ENCODE measurements at places on chromosomes 4 and X. TPM values are rescaled to one million over a fixed set of nuclear protein-coding genes. Genes with fewer than 3 reads are reported as not detected.
A peak's percentile ranks its signal among the peaks of the same experiment; 100 is the strongest.

DNA sequence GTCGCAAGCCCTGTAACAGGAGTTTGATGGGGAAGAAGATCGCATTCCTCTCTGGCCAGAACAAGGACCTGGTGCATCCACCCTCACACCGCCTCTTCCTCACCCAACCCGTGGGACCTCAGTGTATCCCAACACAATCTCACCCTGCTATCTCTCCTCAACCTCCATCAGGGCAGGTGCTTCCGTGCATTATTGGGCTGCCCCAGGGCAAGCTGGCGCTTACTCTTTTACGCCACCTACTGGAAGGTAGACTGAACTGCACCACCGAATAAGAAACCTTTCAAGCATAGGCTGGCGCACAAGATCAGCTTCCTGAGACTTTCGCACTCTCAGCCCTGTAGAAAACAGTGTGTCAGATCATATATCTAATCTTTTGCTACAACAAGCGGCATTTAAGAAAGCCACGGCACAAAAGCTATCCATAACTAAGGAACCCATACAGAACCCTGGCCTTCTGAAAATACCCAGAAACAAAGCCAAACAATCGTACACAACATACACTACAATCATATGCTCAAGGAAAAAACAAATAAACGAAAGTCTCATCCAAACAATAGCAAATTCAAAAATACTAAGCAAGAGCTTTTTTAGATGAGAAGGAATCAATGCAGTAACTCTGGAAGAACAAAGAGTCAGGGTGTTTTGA, 209.3 kb downstream of the UGT8 start:
- peak; percentile 58 for DNase-seq
- H3K4me3 ChIP-seq: no peak overlapping the region
- no peaks in the 10 kb centered on the region for H3K27me3 ChIP-seq
- no peaks in the 10 kb centered on the region for H3K36me3 ChIP-seq

GYG2 gene
- not detected for total RNA-seq

ASMT gene
- 0.66 TPM for total RNA-seq

- DNase-seq: no peak
- no peaks in the 10 kb centered on the region for H3K27me3 ChIP-seq
- no peak overlapping the region for H3K27ac ChIP-seq
- no peaks in the 10 kb centered on the region for H3K4me1 ChIP-seq
- no peaks in the 10 kb centered on the region for H3K36me3 ChIP-seq
- H3K4me3 ChIP-seq: no peak overlapping the region
Measured at GRCh38 chr4:133969202-133969848, 232.3 kb downstream of the PABPC4L start.

- peak overlapping the region; percentile 79 for H3K4me3 ChIP-seq
- H3K4me1 ChIP-seq: peaks cover 16% of the 10 kb centered on the region
- peak overlapping the region; percentile 85 for H3K27ac ChIP-seq
- no peaks in the 10 kb centered on the region for H3K27me3 ChIP-seq
- no peaks in the 10 kb centered on the region for H3K36me3 ChIP-seq
- peak; percentile 62 for DNase-seq
Measured at GRCh38 chrX:109732017-109732801, 848 bp downstream of the ACSL4 start.

PDGFC gene
- total RNA-seq: 0.10 TPM

DNA sequence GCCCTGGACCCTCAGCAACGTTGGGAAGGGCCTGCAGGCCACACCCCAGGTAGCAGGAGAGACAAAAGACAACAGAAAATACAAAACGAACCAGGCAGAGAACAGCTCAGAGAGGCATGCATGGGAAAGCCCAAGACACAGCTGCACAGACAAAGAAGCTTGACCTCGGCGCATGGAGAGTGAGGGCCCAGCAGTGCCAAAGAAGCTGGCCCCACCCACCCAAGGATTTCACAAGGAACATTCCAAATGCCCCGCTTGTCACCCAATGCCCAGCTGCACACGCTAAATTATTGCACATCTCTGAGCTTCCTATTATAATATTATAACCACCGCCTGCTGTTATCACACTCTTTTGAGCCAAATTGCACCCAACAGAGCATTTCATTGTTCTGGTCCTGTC, 147.7 kb upstream of the TBL1X start:
- no peaks in the 10 kb centered on the region for H3K36me3 ChIP-seq
- H3K27me3 ChIP-seq: no peaks in the 10 kb centered on the region
- DNase-seq: no peak

ANKRD50 gene
- total RNA-seq: 0.53 TPM

DNA sequence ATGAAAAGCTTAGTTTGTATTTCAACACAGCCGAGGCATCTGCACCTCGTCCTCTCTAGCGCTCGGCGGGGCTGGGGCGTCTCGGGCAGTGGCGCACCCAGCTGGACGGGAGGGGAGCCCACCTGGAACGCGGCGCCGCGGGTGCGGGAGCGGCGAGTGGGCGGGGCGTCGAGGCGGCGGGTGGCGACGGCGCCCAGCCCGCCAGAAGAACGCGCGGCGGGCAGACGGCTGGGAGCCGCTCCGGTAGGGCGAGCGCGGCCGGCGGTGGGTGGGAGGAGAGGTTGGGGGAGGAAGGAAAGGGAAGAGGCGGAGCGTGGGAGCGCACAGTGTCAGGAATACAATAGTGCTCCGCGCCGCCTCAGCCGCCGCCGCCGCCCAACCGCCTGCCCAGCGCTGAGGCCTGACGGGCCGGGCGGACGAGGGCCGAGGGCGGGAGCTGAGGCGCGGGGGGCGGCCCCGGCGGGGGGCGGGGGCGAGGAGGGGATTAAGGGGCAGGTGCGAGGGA, at the start of gene JADE3:
TSS of gene JADE3 (plus strand) at position 324 of the 505 bp plus-strand sequence. CDS start 72,474 bp downstream, outside the sequence.
- peaks cover 5% of the 10 kb centered on the region for H3K4me1 ChIP-seq
- no peaks in the 10 kb centered on the region for H3K27me3 ChIP-seq
- peak within 1 kb of the TSS; percentile 70 for H3K4me3 ChIP-seq
- H3K27ac ChIP-seq: peak within 1 kb of the TSS; percentile 36

SOD3 gene
- total RNA-seq: not detected

DNA sequence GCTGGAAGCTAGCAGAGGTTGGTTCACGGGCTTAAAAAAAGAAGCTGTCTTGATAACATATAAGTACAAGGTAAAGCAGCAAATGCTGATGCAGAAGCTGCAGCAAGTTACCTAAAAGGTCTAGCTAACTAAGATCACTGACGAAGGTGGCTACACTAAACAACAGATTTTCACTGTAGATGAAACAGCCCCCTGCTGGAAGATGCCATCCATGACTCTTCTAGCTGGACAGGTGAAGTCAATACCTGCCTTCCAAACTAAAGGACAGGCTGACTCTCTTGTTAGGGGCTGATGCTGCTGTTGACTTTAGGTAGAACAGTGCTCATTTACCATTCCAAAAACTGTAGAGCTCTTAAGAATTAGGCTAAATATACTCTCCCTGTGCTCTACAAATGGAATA, 99.5 kb downstream of the FBXW7 start:
- no peak for DNase-seq
- H3K4me1 ChIP-seq: peaks cover 8% of the 10 kb centered on the region
- H3K27me3 ChIP-seq: no peaks in the 10 kb centered on the region
- no peak overlapping the region for H3K27ac ChIP-seq
- no peak overlapping the region for H3K4me3 ChIP-seq
- H3K36me3 ChIP-seq: no peaks in the 10 kb centered on the region

DNA sequence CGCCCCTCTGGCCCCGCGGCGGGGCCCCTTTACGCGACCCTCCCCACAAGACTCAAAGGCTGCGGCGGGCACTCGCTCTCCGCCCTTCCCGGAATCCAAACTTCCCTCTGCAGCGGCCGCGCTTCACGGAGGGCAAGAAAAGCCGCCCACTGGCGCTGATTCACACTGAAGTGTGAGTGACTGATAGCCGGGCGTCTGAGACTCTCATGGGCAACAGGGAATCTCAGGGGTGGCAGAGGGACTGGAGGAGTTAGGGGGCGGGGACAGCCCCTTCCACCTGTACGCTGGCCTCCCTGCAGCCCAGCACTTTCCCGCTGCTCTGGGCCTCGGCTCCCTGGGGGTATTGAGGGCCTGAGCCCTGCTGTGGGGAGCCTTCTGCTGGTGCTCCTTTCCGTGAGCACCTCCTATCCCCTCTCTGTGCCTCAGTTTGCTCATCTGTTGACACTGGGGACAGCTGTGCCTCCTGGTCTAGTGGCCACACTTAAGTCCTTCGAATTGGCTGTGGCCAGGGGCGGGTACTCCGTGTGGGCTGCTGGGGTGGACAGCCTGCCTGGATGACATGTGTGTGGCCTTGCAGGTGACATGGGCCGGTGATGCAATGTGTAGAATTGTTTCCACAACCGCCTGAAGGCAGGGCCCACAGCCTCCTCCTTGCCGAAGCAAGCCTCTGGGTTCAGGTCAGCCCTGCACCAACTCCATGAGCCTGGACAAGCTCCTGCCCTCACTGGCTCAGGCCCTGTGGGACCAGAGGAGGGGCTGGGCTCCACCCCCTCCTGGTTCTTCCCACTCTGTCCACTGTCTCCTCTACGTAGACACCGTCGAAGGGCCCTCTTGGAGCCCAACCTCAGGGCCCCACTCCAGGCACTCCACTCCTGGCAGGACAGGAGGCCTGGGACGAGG, 951 bp downstream of the SH3BP2 start:
- peak; percentile 41 for DNase-seq
- peaks cover 87% of the 10 kb centered on the region for H3K4me1 ChIP-seq
- H3K27me3 ChIP-seq: no peaks in the 10 kb centered on the region
- peak overlapping the region; percentile 68 for H3K27ac ChIP-seq
- peak overlapping the region; percentile 84 for H3K4me3 ChIP-seq
